ENCODE measurements at places on chromosomes 16 and 17.

DNA sequence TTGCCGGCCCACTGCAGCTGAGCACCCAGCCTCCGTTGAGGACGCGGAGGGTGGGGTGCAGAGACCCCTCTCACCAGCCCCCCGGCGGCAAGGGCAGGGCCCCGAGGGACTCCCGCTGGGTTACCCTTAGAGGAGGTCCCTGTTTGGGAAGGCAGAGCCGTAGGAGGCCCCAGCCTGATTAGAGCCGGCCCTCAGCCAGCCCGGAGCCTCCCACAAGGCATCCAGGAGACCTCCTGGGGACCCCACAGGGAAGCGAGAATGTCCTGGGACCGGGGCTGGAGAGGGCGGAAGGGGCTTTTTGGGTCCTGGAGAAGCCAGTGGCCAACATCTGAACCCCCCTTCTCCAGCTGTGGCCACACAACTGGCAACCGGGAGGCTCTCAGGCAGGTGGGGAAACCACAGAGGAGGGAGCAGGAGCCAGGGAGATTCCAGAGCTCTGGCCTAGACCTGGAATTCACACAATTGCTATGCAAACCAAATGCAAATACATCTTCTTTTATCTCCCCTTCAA, 21.7 kb upstream of the SP6 start:
- no peak for DNase-seq

DNA sequence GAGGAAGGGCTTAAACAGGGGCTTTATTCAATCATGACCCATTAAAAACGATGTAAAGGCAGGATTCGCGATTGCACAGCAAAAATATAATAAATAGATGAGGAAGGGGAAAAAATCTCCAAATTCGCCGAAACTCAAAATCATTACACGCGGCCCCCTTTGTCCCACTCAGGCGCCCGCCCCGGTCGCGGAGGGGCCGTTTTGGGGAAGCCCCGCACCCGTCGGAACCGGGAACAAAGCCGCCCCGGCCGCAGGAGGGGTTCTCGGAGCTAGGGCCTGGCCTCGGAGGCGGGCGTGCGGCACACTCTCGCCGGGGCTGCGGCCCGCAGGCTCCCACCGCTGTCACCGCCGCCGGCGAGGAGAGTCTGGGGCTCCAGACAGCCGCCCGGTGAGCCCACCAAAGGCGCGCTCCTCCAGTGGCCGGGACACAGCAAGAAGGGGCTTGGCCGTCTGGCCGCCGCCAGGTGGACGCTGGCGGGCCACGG, 521 bp downstream of the C16orf87 start:
- DNase-seq = no peak

GRCh38 chr17:12402963-12403622, 262.6 kb upstream of the MYOCD start:
- no peak for DNase-seq

GRCh38 chr17:81967244-81967532, 6.2 kb upstream of the NOTUM start:
- DNase-seq = no peak

- no peak for DNase-seq
Observed at GRCh38 chr16:89764711-89765201, 43.4 kb downstream of the ZNF276 start.

DNA sequence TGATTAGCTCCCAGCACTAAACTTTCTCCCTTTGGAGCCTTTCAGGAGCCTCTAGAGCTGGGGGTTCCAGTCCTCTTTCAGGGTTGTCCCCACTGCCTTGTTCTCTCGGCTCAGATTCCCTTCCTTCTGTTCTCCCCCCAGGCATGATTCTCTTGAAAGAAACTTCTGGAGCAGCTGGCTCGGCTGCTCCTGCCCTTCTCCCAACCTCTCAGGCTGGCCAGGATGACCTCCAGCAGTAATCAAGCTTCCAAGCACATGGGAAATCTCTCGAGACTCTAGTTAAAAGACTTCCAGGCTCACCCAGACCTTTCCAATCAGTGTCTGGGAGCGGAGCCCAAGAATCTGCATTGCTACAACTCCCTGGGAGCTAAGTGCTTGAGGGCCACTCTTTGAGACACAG, 3.6 kb downstream of the SDK2 start:
- no peak for DNase-seq

DNA sequence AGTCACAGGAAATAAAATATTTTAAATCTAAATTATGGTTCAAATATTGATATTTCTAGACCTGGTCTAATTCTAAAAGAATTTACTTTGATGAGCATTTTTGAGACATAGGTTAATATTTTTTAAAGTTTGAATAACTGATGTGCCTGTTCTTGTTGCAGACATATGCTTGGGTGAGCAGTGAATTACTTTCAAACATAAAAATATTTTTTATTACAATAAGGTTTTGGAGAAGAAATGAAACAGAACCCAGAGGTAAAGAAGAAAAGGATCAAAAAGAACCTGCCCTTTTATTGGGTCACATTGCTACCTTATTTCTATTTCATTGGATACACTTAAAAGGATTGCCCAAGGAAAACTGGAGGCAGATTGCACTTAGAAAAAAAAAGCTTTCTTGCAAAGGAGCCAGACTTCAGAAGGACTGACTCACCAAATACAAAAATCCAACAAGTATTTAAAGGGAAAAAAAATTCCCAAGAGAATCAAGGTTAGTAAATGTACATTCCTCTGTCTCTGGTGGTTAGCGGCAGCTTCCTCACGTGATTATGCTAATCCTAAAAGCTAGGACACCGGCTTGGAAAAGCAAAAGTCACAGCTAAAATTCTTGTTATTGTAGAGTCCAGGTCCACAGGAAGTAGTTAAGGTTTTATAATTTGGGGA, 18.5 kb downstream of the ENPP7 start:
- no peak for DNase-seq

GRCh38 chr16:53123747-53124146, 69.0 kb downstream of the CHD9 start:
- no peak for DNase-seq

DNA sequence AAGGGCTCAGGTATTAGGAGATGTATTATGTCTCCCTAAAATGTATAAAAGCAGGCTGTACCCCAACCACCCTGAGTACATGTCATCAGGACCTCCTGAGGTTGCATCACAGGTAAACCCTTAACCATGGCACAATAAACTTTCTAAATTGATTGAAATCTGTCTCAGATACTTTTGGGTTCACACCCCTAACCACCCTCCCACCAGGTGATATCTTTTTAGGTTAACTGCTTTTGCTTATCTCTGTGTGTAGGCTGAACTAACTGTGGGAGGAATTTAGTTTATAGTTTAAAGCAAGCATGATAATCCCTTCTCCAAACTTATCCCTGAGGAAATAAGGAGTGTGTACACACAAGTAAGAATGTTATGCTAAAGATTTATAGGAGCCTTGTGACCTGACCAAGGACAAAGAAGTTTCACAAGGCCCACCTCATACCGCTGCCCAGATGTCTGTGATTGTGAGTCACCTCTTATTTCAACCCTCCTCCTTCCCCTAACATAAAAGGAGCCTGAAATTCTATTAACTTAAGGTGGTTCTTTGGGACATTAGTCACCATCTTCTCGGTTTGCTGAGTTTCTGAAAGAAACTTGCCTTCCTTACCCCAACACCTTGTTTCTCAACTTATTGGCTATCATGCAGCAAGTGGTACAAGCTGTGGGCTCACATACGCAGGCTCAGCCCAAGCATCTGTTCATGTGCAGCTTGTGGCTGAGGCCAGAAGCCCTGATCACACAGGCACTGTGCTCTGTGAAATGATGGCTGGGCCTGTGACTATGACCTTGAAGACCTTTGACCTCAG, 11.3 kb downstream of the PRSS22 start:
- no peak for DNase-seq

DNA sequence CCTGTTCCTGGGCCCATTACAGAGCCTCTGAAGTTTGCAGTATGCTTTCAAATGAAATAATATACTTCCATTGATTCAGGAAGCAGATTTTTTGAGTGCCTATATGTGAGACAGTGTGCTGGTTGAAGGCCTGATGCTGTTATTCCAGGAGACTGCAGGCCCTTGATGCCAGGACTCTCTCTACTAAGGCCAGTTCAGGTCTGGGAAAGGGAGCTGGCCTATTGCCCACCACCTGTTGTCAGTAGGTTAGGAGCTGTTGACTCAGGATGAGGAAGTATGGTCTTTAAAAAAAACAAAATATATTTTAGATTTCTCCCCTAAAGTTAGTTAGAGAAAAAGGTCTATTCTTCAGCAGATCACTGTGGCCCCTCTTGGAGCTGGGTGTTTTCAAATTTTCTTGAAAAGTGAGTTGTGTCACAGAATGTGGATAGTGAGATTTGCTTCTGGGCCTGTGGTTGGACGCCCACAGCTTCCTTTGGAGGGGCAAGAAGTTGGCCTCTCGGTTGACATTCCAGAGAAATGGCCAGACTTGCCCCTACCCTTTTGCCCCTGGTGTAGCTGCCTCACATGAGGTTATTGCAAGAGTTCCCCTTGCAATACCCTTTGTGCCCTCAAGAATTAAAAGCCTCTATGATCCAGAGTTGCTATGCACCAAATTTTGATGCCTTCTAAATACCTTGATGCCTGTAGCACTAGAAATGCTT, 7.9 kb downstream of the ESRP2 start:
- no peak for DNase-seq

- DNase-seq = no peak
Observed at GRCh38 chr17:17028059-17028877, 14.0 kb upstream of the MPRIP start.

DNA sequence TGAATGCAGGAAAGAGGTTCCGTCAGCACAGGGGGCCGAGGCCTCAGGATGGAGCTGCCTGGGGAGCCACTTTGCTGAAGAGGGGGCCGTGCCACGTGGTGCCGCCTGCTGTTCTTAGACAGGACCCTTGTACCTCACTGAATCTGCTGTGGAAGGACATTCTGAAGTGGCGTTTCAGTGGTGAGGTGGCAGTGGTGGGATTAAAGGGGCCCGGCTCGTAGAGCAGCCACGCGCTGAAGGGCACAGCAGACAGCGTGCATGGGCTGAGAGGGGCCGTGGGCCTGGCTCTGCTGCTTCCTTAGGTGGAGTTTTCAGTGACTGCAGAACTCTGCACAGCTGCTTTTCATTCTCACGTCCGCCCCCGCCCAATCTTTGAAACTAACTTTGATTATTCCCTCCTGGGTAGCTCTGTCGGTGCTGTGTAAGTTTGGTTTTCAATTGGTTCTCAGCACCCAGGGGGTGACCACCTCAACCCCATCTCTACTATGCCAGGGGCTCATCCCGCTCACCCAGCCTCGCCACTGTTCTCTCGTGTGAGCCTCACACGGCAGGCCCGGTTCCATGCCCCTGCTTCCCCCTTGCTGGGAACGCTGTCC, 70.3 kb downstream of the SEC14L1 start:
- DNase-seq = no peak

GRCh38 chr17:48030531-48030930, 7.1 kb downstream of the COPZ2 start:
- DNase-seq = no peak

DNA sequence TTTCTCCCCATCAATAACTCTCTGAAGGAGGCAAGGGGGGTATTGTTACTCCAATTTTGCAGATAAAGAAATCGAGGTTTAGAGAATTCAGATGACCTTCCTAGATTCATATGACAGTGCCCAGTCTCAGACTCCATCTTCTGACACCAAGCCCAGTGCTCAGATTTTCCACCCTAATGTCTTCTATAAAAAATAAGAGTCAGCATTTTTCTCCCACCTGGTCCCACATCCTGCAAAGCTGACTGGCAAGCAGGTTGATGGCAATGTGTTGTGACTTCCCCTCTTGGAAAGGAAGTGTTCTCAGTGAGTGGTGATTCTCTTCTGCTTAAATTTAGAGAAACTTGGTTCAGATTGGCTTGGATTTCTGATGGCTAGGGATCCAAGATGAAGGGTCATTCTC, 129.4 kb downstream of the SOX9 start:
- DNase-seq = no peak

- no peak for DNase-seq
Observed at GRCh38 chr16:60259956-60260355, 1525.8 kb upstream of the GOT2 start.

GRCh38 chr17:38454532-38454931, 26.3 kb downstream of the ARHGAP23 start:
- no peak for DNase-seq

GRCh38 chr16:79897453-79898146, 297.1 kb upstream of the MAF start:
- DNase-seq = no peak

- DNase-seq = no peak
Observed at GRCh38 chr17:74061758-74062157, 141.7 kb upstream of the RPL38 start.

DNA sequence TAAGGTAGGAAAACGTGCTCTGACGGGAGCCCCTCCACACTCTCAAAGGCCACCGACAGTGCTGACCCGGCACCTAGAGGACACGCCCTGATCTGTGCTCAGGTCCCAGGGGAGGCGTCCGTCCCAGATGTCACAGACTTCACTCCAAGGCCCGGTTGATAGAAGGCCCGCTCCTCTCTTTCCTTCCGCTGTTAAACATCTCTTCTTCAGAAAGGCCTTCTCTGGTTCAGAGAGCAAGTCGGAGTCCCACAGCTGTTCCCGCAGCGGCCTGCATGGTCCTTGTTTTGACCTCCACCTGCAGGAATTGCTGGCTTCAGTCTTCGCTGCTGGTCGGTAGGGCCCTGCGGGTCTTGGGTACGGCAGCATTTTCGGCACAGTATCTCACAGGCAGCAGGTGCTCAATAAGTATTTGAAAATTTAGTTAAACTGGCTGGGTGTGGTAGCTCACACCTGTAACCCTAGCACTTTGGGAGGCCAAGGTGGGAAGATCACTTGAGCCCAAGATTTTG, 88.5 kb downstream of the MRC2 start:
- DNase-seq = no peak
